T47D (cell line): ENCODE measurements at places on chromosomes 11 and 22.

DNA sequence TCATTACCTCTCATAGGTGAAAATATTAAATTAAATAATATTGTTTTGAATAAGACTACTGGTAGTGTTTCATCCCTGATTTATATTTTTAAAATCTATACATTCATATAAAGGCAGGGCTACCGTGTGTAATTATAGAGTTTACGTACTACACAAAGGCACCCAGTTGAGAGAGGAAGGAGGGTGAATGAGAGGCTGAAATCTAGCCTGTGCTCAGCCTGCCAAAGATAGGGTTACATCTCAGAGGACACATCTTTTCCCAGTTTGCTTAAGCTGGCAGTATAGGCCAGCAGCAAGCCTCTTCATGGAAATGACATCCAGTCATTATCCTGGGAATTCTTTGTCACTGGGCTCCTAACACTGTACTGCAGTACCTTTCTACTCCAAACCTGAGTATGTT lies 7.5 kb upstream of the B3GNT6 start:
- DNase-seq: no peak

- no peak for DNase-seq
These were observed 51.7 kb upstream of the RTL6 start for GRCh38 chr22:44549701-44550100.

GRCh38 chr11:111916768-111917167 lies 1.9 kb upstream of the C11orf52 start:
- DNase-seq: no peak

DNA sequence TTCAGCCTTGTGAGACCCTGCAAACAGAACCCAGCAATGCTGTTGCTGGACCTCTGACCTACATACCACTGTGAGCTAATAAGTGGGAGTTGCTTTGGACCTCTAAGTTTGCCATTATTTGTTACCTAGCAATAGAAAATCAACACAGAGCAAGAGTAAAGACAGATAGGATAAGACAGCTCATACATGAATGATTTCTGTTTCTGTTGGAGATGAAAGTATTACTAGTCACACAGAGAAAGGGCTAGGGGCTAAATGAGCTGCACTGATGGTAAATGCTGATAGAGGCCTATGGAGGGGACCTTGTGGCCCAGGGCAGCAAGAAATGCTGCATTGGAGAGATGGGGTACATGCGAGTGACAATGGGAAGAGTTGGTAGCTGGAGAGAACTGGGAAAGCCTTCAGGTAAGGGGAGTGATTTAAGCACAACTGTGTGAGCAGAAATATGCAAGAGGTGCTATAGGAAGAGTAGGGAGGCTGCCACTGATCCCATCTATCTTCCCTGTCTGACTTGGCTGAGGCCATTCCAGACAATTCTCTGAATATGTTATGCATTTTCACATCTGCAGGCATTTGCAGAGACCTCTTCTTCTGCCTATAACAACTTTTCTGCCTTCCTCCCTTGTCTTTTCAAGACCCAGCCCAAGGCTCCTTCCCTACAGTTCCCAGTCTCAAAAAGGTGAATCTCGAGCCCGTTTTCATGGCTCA lies 46.1 kb upstream of the SYN3 start:
- DNase-seq: no peak

GRCh38 chr11:68678031-68678441 lies 6.3 kb upstream of the GAL start:
- no peak for DNase-seq

DNA sequence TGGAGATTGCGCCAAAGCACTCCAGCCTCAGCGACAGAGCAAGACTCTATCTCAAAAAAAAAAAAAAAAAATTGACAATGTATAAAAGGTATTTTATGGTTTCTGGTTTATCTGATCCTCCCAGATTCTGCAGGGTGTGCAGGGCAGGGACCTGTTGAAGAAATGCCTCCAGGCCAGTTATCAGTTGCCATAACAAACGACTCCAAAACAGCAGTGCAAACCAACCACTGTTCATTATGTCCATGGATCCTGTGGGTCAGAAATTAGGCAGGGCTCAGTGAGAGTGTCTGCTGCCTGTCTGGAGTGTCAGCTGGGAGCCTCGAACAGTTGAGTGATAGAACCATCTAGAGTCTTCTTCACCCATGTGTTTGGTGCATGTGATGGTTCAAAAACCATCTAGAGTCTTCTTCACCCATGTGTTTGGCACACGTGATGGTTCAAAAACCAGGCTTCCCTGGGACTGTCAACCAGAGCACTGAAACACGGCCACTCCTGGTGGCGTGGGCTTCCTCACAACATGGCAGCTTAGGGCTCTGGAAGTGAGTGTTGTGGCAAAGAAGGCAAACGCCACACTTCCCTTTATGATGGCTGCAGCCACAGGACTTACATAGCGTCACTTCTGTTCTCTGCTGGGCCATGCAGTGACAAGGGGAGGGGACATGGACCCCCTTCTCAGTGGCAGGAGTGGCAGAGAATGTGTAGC lies 115.1 kb upstream of the CRYBB3 start:
- DNase-seq: no peak

- DNase-seq: peak; percentile 24
These were observed 615 bp downstream of the ANO5 start for GRCh38 chr11:22193348-22194051.

GRCh38 chr22:20095521-20095920 lies 15.5 kb downstream of the DGCR8 start:
- no peak for DNase-seq

DNA sequence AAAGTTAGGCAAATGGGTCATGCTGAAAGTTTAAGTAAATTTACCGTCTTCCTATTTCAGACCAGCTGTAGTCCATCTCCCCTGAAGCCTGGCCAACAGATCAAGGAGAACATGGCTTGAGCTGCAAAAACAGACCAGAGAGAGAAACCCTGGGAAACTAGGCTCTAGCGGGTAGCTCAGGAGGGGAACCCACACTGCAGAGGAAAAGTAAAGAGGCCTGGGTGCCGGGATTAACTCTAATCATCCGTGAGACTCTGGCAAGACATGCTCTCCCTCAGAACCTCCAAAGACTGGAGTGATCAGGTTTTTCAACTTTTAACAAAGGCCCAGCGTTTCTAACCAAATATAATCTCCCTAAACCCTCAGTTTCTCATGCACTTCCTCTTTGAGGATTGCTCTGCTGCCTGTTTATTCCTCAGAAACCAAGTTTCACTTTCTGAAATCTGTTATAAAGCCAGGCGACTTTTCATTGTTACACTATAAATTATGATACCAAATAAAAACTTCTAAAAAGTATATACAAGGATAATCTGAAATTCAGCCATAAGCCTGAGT lies 67.5 kb downstream of the GAB2 start:
- DNase-seq: no peak

DNA sequence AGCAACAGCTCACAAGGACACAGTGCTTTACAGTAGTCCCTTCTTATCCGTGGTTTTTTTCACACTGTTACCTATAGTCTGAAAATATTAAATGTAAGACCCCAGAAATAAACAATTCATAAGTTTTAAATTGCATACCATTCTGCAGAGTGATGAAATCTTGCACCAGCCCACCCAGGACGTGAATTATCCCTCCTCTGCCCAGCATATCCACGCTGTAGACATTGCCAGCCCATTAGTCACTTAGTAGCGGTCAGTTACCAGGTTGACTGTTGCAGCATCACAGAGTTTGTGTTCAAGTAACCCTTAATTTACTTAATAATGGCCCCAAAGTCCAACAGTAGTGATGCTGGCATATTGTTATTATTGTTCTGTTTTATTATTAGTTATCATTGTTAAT lies 3.6 kb downstream of the CLTCL1 start:
- no peak for DNase-seq

GRCh38 chr11:45886816-45887520 lies 1.5 kb downstream of the MAPK8IP1 start:
- DNase-seq: no peak

DNA sequence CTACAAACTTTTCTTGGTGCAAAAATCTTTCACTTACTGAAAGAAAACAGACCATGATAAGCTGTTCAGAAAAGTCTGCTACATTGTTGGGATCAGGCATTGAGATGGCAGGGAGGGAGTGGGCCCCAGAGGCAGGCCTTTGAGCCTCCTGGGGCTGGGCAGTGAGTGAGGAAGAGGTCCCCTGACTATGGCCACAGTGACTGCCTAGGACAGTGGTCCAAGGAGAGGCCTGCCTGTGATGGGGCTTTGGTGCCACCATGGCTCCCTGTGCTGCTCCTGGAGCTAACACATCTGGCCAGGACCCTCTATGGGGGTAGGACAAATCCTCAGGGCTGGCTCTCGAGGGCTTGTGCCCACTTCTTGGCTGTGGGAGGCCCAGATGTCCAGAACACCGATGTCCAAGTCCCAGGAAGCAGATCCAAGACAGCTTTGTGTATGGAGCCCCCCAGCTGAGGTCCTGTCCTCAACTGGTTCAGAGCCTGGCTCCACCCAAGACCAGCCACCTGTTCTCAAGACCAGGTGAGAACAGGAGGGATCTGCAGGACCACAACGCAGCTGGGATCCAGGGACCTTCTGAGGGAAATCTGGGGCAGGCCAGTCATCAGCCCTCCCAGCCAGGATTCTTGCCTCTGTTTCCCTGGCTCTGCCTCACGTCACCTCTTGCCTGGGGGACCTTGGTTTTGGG lies 36.9 kb downstream of the PPM1F start:
- DNase-seq: no peak

GRCh38 chr11:45147891-45148675 lies 1.6 kb downstream of the PRDM11 start:
- no peak for DNase-seq

GRCh38 chr11:88603091-88603867 lies 265.7 kb upstream of the CTSC start:
- no peak for DNase-seq

GRCh38 chr22:26672060-26672471 lies 14.7 kb downstream of the MIAT start:
- no peak for DNase-seq

DNA sequence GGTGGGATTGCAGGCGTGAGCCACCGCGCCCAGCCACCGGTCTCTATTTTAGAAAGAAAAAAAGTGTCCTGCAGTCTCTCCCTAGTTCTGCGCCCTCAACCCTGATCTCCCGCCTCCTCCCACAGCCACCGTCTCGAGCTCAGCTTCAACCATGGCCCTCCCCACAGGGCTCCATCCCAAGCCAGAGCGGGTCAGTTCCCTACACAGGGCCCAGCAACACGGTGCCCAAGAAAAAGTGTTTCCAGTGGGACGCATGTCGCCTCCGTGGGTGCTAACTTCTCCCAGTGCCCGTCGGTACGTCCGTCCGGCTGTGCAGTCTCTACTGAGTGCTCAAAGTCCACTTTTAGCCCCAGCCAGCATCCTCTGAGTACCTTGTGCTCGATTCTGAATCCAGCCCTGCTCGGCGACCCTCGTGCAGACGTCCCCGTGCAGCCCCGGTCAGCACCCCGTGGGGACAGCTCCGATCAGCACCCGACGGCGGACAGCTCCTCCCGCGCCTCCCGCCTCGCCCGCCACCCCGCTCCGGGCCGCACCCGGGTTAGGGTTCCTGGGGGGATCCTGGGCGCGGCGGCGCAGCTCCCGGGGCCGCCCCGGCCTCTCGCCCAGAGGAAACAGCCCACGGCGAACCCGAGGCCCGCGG lies 657 bp upstream of the MAPK8IP2 start:
- peak; percentile 49 for DNase-seq

DNA sequence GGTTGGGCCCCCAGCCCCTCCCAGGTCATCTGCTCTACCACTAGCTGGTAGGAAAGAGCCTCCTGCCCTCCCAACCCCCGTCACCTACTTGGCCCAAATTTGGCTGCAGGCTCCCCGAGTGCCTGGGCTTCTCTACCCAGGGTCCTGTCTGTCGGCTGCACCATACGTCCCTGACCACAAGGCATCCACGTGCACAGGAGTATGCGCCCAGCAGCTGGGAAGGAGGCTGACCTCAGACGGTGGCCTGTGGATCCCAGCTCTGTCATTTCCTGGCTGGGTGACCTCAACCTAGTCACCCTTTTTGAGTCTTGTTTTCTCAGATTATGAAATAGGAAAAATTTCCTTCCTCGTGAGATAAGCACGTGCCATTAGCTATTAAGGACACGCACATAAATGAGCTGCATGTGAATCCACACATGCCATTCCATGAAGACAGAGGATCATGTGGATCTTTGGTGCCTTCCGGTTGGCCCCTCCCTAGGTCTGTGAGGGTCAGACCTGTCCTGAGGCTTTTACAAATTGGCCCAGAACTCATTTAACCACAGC lies 13.7 kb downstream of the CYB561A3 start:
- DNase-seq: no peak

GRCh38 chr11:126547161-126547560 lies 191.7 kb downstream of the ST3GAL4 start:
- no peak for DNase-seq

- DNase-seq: no peak
These were observed 34.5 kb downstream of the TNKS1BP1 start for GRCh38 chr11:57290288-57290687.

DNA sequence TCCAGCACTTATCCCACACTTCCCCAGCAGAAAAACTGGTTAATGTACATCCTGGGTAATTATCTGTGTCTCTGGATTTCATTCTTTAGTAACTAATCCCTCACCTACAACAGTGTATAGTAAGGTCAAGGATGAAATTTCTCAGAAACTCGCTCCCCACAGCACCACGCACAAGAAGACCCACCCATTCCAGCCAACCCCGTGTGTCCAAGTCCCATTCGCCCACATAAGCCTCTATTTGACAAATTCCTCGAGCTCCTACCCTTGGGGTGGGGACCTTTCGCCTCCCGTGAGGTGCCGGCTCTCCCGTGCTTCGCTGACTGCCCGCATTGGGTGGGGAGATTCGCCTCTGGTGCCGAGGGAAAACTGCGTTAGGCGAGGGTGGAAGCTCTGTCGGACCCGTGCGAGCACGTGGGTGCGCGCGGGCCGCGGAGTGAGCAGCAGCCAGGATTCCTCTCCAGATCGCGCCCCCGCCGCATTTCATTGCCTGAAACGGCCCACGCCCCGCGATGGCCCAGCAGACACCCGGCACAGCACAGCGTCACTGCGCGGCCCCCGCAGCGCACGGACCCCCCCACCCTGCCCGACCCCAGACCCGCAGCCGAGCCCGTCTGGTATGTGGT lies 866 bp downstream of the EXPH5 start:
- DNase-seq: peak; percentile 60

DNA sequence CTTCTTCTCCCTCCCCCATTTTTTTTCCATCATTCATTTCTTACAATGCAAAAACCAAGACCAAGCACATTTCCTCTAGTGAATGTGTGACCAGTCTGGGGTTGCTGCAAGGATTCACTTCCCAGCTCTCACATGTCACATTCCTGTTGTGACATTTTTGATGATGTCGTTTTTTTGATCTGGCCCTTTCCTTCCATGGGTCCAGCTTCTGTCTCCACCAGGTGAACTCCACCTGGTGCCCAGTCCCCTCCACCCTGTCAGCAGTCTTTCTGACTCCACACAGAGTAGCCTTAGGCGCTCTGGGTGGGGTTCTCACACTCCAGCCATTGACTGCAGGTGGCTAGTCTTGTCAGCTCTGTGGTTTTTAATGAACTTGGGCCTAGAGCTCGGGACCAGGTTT lies 15.6 kb downstream of the PANX1 start:
- no peak for DNase-seq

- DNase-seq: no peak
These were observed 93.2 kb upstream of the SYT13 start for GRCh38 chr11:45379162-45379863.
